ENCODE measurements at places on chromosomes 12 and 14.

DNA sequence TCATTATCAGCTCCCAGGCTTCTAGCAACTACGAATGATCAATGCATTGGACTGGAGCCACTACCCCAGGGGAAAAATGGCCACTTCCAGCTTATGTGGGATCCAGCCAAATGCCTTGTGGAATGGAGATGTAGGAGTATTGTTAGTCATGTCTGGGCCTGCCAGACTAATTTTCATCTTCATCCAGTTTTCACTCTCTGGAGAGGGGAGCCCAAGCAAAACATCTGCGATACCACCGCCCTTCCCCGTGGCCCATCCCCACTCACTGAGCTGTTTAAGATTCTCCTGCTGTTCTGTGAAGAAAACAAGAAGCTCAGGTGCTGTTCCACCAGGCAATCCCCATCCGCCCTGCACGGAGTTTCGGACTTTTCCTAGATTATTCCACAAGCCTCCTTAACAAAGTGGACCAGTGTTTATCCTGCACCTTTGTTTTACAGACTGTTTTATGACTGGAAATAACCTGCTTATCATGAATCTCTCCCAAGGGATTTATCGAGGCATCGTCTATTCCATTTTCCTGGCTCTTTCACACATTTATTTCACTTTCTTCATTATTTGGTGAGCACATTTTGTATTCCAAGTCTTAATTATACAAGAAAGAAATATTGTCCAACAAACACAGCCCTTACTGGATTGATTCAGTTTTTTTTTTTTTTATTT lies 35.5 kb upstream of the MAX start:
- no peak for DNase-seq

DNA sequence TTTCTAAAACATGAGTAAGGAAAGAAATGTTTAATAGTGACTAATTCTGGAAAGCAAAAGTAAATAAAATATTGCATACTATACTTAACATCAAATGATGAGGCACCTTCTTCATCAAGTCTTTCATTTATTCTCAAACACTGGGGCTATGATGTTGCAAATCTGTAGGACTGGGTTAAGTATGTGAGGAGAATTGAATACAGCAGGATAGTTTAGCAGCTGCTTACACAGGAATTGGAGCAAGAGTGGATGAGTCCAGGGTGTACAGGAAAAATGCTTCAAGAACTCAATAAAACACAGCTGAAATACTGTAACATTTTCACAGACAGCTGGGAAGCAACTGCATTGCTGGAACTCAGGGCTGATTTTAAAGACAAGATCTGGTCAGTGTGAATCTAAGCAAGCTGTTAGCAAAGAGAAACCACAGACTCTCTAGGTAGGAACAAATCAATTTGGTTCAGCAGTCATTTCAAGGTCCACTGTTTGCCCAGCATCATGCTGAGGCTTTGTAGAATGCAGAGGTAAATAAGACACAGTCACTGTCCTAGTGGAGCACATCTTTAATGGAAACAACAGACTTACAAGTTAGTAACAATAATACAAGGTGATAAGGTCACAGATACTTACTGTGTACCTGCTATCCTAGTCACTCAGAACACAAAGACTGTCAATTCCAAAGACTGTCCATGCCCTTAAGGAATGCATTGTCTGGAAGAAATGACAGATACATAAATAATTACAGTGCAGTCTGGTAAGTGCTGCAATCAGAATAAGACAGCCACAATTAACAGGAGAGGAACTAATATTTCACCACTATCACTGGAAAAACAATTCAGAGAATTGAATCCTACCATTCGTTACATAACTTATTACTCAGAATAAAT lies 96.8 kb upstream of the DACT1 start:
- no peak for DNase-seq

GRCh38 chr12:7638064-7638759 lies 27.5 kb downstream of the APOBEC1 start:
- DNase-seq: no peak

DNA sequence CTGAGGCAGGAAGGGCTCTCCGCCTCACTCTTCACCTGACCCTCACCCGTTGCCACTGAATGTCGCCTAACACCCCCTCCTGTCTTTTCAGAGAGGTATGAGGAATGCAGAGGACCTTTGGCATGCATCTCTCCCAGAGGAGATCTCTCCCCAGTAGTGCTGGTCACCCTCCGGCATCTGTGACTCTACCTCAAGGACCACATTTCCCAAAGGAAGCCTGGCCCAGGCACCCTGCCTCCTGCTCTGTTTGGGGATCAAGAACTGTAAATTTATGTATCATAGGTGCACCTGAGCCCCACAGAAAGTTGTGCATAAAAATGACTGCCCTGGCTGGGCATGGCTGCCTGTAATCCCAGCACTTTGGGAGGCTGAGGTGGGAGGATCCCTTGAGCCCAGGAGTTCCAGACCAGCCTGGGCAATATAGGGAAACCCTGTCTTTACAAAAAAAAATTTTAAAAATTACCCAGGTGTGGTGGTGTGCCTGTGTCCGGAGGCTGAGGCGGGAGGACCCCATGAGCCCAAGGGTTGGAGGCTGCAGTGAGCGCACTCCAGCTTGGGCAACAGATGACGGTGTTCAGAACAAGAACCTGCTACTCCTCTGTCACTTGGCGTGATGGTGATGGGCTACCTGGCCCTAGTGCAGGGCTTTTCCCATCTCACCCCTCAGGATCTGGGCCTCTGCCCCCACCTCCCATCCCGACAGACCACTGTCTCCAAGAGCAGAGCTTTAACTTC lies 13.7 kb downstream of the TNFRSF1A start:
- no peak for DNase-seq

- DNase-seq: no peak
These were observed 27.4 kb upstream of the CEBPE start for GRCh38 chr14:23146351-23146910.

GRCh38 chr12:31589904-31590641 lies 863 bp downstream of the DENND5B start:
- DNase-seq: no peak

DNA sequence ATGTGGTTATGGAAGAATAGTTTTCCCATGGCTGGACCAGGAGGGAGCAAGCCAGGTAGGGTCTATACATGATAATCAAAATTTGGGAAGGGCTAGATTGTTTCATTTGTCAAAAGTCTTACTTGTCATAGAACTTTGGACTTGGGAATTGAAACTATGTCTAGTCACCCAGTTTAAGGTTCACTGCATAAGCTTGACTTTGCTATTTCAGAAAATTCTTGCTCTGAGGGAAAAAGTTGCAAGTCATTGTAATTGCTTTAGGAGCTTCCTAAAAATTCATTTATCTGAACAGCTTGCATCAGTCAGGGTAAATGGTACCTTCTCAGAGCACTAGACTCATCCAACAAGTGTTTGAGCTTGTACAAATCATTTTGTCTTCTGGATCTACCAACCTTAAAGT lies 1194.7 kb downstream of the GALC start:
- no peak for DNase-seq

DNA sequence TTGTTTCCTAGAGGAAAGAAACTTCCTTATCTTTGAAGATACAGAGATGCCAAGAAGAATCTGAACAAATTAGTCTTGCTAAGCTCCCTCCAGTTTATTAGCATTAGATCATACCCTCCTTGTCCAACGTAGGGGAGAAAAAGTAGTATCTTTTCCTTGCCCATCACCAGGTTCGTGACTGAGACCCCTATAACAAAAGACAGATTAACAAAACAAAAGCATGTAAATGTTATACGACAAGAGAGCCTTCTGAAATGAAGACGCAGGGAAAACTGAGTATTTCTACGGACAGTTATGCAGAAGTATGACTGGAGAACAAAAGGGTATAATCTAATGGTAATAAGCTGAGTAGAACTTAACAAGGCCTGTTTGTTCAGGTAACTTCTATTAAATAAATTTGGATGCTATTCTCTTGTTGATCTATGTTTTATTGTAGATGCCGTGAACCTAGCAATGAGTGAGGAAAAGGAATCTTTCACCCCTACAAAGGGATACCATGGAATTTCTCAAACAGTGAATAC lies 2.9 kb upstream of the CLEC7A start:
- DNase-seq: no peak

GRCh38 chr14:39912192-39913100 lies 480.2 kb upstream of the FBXO33 start:
- no peak for DNase-seq

- DNase-seq: no peak
These were observed 4.2 kb downstream of the PLEKHG3 start for GRCh38 chr14:64708148-64709004.

DNA sequence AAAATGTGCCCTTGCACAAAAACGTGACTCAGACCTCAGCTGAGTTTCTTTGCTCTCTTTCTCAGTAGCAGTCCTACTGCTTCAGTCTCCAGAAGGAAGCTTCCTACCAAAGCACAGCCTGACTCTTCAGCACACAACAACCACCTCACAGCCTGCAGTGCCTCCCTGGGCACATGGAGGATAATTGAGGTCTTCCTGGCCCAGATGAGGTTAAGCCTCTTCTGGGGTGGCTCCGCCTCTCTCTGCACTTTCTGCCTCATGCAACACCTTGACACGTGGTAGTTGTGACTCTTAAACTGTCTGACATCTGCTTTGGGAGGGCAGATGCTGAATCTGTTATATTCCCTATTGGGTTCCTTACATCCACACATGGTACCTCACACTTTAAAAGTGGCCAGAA lies 33.8 kb downstream of the GIT2 start:
- no peak for DNase-seq

GRCh38 chr14:71333705-71334104 lies 426.4 kb downstream of the PCNX1 start:
- DNase-seq: no peak

DNA sequence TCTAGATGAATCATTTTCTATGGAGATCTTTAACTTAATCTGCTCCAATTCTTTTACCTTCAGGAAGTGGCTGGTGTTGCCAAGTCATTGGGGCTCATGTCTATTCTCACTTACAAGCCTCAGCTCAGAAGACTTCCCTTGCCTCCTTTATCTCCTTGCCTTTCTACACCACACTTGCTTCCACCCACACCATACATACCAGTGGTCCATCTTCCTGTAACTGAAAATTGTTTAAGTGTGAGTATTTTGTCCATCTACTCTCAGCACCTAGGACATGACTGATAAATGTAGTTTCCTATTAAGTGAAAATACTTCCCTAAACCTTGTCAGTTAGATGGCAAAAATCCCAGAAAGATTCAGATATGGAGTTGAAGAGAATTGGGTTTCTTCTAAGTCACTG lies 199.7 kb upstream of the CPNE8 start:
- DNase-seq: no peak

DNA sequence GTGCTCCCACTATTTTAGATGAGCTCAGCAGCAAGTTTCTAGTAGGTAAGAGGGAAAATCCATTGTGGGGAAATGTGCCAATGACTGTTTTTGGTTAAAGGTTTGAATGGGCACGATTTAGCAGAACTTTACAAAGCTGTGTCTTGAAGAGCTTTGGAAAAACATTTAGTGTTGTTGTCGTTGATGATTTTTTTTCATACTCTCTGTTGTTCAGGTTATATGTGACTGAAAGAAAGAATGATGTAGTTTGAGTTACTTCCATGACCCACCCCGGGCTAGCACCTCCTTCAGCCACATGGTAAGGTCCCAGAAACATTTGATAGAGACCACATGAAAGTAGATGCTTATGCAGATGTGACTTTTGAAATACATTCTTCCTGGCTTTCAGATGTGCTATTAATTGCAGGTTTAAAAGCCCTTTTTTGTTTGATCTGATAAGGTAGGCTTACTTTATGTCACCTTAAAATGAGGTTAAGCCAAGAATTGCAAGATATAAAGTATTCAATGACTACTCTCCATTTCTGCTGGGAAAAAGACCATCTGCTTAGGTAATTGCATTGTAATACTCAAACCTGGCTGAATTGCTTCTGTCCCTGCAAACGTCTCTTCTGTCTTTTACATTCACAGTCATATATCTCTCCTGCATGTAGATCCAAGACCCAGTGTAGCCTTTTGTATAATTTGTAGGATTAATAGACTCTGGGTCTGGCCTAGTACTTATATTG lies 250.6 kb downstream of the RGS6 start:
- DNase-seq: no peak

GRCh38 chr12:71551529-71551928 lies 111.9 kb downstream of the LGR5 start:
- DNase-seq: no peak

- DNase-seq: no peak
These were observed 24.4 kb downstream of the SLC8B1 start for GRCh38 chr12:113310489-113310888.

DNA sequence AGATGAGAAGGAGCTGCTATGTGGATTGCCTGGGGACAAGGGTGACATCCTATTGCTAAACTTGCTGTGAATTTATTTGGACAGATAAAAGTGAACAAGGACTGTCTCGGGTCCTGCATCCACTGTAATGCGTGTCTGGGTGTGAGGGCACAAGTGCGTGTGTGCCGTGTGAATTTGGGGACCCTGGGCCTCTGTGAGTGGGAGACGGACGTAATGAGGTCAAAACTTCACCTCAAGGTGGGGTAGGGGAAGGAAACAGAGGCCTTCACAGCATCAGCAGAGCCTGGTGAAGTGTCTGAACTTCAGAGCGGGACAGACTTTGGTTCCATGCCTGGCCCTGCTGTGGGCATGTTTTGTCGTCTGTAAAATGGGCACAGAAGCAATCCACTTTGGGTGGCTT lies 14.8 kb downstream of the ASB2 start:
- DNase-seq: no peak

- DNase-seq: no peak
These were observed 11.0 kb downstream of the IRAK3 start for GRCh38 chr12:66199831-66200509.

GRCh38 chr14:62143245-62143644 lies 381.0 kb downstream of the SNAPC1 start:
- DNase-seq: no peak

GRCh38 chr14:90299408-90299807 lies 32.3 kb downstream of the NRDE2 start:
- no peak for DNase-seq

- no peak for DNase-seq
These were observed 102.7 kb downstream of the DICER1 start for GRCh38 chr14:95054346-95055280.

GRCh38 chr12:58443981-58444371 lies 476.3 kb downstream of the LRIG3 start:
- no peak for DNase-seq

GRCh38 chr12:114744285-114744684 lies 60.3 kb upstream of the TBX3 start:
- no peak for DNase-seq

DNA sequence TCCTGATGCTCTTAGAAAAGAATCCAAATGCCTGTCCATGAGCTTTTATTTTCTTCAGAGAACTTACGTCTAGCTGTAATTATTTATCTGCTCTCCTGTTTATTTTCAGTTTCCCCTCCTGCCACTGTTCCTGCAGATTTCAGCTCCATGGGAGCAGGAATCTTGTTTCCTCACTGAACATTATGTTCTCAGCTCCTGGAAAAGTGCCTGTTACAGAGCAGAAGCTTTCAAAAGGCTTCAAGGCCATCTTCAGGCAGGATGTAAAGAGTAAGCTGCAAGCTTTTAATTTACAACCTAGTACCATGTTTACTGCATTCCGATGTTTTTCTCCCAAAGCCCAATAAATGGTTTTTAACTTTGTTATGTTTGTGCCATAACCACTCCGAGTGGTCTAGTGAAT lies 98.4 kb upstream of the BTG1 start:
- no peak for DNase-seq
